Glomerular endothelial cell (primary cell): ENCODE measurements at places on chromosomes 3 and 15.
A peak's percentile ranks its signal among the peaks of the same experiment; 100 is the strongest.

DNA sequence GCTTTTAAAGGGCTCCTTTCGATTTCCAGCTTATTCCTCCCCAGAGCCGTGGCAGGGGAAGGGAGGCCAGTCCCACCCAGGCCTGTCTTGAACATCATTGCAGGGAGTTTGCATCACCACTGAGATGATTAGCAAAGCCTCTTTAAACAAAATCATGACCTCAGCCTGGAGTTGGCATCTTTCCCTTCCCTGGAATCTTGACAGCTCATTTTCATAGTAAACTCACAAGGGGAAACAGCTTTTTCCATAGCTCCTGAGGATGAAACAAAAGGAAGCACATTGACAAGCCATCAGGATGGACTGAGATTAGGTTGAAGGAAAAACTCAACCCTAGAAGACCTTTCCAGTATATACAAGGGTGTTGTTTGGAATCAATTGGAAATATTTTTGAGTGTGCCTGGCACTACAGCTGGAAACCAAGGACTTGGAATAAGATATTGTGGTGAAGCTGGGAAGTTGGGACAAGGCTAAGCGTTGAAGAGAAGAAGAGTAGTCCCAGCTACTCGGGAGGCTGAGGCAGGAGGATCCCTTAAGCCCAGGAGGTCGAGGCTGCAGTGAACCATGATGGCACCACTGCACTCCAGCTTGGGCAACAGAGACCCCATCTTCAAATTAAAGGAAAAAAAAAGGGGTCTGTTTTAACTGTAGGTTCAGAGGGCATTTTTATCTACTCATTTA is 3.1 kb upstream of the LARP6 start:
- DNase-seq = peak; percentile 96

DNA sequence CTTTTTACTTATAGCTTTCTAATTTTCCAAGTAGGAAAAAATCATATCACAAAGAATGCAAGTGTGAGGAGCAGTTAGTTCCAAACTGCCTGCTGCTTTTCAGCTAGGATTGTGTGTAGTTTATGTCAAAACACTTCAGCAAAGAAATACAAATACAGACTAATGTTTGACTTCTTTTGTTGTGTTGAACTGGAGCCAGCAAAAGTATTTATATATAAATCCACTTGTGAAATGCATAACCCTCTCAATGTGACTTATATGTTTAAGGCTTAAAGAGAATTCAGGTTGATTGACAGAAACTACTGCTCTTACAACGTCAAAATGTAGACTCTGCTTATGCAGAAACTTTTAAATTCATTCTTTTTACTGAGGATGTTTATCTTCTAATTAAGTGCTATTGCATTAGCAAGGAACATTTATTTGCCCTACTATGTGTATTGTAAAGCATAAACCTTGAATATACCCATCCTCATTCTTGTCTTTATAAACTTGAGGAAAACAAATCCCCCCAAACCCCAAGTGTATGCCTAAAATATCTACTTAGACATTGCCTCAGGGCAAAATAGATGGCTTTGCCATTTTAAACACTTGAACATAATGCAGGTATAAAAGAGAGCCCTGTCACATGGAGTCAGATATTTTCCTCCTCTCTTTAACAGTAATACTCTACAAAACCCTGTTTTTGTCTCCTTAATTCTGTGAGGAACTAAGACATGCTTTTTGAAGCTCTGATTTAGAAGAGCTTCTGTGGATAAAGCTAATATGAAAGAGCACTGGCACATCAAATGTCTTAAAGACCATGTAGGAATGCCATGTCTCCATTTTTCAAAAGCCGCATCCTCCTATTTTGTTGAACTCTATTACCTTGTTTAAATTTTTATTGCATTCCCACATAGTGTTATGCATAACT is 302.8 kb upstream of the TBC1D5 start:
- no peak for DNase-seq

DNA sequence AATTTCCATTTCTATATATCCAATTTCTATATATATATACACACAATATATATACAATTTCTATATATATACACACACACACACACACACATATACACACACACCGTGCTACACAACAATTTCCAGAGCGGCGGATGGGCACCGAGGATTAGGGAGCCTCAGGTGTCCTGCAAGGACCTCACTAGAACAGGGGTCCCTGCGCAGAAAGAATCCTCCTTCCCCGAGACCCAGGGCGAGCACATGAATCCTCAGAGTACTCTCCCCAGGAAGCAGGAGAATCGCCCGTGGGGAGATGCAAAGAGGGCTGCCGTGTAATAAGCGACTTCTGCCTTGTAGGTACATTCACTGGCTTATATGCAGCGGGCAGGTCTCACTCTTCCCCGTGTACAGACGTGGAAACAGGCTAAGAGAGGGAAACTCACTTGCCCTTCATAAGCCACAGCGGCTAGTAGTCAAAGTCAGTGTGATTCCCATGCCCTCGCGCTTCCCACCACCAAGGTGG is 467 bp downstream of the PIF1 start:
- no peak for DNase-seq

DNA sequence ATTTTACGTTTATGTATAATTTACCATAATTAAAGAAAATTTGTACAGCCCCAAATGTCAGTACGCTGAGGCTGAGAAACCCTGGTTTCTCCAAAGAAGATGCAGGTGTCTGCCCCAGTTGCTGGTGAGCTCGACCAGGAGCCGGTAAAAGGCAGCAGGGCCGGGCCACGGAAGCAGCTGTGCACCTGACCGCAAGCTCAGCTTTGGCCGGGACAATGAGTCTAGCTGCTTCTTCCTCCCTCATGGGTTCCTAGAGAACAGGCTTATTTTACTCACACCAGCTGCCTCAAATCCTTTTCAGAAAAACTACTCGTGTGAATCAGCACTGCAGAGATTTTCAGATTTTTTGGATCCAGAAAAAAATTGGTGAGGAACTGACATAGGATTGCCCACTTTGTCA is 18.0 kb upstream of the ZXDC start:
- DNase-seq = no peak

DNA sequence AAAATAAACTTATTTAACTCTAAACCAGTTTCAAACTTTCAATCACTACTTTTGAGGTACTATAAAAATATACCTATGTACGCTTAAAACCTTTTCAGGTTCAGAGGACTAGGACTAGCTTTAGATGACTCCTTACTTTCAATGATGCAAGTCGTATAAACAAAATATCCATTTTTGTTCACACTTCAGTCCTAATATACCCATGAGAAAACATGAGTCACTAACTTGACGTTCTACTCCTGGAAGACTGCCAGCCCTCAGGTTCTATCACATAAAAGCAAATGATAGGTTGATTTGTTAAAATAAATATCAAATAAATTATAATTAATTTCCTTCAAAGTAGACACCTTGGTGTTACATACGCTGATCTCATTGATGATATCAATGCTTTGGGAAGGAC is 10.6 kb upstream of the P3H2 start:
- DNase-seq = no peak

- no peak for DNase-seq
Measured at GRCh38 chr3:113952921-113953320, 5.1 kb downstream of the ZDHHC23 start.

DNA sequence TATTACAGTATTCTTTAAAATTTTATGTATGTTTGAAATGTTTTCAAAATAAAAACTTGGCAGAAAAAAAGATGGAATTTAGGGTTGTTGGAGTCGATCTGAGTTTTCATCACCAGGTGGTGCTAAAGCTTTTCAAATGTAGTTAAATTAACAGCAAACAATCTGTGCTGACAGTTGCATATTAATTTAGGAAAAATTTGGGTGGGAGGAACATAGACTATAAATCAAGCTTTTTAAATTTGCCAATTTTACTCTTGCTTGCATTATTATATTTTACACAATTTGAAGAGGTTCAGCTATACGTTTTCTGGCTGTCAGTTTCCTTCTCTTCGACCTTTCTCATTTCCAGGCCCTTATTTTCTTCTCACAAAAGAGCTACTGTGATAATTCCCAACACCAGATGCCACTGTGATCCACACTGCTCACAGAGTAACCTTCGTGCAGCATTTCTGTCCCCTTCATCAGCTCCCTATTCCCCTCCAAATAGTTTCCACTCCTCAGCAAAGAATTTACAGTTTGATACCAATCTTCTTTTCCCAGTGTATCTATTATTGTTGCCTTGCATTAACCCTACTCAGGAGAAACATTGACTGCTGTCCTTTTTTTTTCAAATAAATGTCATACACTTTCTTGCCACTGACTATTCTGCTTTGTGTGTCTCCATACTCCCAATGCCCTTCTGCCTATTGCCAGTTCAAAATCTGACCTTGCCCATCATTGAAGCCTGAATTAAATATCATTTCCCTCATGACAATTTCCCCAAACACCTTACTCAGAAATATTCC is 53.4 kb upstream of the EIF5A2 start:
- DNase-seq = peak; percentile 36

- DNase-seq = no peak
Measured at GRCh38 chr3:114872588-114872987, 274.5 kb downstream of the ZBTB20 start.

GRCh38 chr3:62100282-62100989 is 272.9 kb downstream of the FEZF2 start:
- no peak for DNase-seq

DNA sequence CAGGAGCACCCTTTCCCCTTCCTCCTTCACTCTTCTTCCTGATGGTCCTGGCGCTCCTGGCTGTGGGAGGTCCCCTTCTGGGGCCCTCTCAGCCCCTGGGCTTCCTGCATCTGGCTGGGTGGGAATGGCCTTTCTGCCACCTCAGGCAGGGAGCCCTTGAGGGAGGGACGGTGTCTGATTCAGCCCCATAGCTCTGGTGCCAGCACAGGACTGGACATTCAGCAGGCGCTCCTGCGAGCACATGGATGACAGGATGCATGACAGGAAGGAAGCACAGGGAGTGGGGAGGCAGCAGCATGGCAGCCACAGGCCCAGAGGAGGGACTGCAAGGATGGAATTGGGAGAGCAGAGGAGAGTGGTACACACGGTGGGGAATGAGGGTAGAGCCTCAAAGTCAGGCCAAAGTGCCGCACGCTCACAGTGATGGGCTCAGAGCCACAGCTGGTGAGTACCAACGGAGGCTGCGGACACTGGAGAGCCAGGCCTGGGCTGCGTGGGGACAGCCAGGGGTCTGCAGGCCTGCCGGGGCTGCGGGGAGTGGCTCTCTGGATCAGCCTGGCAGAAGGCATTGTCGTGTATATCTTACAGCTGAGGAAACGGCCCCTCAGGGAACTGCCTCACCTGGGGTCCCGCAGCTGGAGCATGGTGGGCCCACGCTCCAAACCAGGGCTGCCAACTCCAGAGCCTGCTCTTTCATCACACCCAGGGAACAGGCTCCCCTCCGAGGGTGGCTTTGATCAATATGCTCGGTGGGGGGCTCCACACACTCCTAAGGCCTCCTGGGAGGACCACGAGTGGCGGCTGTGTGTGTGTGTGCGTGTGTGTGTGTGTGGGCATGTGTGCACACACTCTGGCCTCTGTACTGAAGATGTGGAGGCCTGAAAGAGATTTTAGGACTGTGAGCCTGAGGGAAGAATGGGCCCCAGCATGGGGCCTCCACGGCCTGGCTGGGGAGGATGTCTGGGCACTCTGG is 51.4 kb upstream of the CTSH start:
- no peak for DNase-seq

DNA sequence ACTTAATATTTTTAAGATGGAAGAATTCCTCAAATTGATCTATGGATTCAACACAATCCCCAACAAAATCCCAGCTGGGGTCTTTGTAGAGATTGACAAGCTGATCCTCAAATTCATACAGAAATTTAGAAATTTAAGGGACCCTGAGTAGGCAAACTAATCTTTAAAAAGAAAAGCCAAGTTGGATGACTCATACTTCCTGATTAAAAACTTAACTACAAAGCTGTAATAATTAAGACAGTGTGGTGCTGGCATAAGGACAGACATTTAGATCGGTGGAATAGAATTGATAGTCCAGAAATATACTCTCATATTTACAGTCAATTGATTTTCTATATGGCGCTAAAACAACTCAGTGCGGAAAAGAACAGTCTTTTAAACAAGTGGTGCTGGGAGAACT is 11.6 kb downstream of the FAM162A start:
- no peak for DNase-seq

- DNase-seq = no peak
Measured at GRCh38 chr15:31245135-31245689, 81.4 kb upstream of the KLF13 start.

GRCh38 chr15:63999177-63999576 is 47.1 kb downstream of the DAPK2 start:
- DNase-seq = no peak

- no peak for DNase-seq
Measured at GRCh38 chr15:96595951-96596350, 265.5 kb downstream of the NR2F2 start.

DNA sequence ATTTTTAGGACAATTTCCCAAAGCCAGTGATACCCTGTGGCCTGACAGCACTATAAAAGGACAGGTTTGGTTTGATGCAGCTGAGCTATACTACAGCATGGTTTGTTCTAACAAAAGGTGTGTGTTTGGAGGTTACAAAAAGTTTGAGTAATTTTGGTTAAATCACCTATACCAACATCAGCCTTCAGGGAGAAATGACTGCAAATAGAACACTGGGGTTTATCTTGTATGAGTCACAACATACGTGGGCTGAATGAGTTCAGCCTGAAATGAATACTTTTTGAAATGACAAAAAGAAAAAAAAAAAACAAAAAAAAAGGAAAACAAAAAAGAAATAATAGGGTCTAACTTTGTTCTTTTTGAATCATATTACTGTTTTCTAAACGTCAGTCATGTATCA is 345.7 kb downstream of the CNTN3 start:
- DNase-seq = no peak

- DNase-seq = no peak
Measured at GRCh38 chr3:40968666-40969065, 230.6 kb upstream of the CTNNB1 start.

- DNase-seq = no peak
Measured at GRCh38 chr3:150945226-150946032, 27.1 kb downstream of the CLRN1 start.

DNA sequence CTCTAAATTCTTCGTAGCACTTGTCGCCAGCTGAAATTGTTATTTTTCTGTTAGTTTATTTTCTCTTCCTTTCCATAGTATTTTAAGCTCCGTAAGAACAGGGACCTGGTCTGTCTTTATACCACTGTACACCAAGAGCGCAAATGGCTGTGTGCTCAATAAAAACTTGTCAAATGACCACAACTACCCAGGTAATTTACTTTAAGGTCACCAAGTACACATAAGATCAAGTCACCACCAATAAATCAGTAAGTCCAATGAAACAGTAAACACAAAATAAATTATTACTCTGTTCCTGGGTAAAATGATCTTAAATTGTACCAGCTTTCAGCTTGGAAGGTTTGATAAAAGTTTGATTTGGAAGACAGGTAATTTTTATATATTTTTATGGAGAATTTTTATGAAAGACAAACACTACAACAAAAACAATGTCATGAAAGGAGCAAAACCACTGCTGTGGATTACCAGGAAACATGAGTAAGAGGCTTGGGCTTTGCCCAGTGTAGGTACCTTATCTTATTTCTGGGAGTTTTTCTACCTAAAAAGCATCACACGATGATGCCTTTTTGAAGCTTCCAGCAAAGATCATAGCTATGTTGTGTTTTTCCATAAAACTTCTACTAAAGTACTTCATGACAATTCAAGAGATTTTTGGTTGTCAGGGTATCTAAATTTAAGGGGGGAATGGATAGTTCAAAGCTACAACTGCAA is 406.8 kb downstream of the SHQ1 start:
- no peak for DNase-seq
